BE2C (cell line): ENCODE measurements at places on chromosomes 3 and 15.

GRCh38 chr3:129233538-129233937 is 15.9 kb upstream of the COPG1 start:
- no peak for DNase-seq

DNA sequence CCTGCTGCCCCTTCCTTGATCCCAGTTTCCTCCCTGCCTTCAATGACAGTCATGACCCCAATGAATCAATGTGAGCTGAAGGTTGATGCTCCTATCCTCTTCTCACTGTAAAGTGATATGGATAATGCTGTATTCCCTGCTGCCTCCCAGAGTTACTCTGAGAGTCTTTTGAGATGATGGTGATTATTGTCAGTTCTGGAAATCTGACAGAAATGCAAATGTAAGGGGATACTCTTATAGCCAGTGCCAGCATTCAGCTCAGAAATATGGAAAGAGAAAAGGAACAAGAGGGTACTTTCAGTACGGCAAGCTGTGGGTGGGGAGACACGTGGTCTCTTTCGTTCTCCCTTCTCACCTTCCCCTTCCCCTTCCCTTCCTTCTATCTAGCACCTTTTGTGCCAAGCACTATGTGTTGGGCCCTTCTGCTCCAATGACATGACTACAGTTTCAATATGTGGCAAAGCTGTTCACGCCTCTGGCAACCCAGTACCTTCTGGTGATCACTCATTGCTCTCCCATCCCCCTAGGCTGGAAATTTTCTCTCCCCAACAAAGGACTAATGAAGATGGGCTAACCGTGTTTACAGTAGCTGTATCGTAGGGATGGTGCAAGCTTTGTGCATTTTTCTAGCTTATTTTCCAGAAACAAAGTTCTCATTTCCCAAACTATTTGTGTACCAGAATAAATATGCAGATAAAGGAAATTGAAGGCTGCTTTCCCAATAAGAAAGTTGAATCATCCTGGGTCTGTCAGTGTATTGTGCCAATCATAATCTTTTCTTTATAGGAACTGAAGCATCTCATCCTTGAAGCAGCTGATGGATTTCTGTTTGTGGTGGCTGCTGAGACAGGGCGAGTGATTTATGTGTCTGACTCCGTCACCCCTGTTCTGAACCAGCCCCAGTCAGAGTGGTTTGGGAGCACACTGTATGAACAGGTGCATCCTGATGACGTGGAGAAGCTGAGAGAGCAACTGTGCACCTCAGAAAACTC is 70.3 kb downstream of the ARNT2 start:
- DNase-seq, result no peak

DNA sequence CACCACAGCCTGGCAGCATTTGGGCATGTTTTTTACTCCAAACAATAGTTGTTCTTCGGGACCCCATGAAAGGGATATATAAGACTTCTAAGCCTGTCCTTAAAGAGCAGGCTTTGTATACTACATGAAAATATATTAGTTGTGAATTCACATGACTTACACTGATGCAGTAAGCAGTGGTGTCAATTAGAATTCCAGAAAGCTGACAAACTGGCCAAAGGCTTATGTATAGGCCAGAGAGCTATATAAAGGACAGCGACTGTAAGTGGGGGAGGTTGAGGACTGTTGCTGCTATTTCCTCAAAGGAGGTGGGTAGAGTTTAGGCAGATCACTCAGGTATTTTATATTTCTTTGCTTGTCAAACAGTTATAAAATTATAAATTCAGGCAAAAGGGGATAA is 24.8 kb downstream of the KPNA4 start:
- DNase-seq, result no peak

DNA sequence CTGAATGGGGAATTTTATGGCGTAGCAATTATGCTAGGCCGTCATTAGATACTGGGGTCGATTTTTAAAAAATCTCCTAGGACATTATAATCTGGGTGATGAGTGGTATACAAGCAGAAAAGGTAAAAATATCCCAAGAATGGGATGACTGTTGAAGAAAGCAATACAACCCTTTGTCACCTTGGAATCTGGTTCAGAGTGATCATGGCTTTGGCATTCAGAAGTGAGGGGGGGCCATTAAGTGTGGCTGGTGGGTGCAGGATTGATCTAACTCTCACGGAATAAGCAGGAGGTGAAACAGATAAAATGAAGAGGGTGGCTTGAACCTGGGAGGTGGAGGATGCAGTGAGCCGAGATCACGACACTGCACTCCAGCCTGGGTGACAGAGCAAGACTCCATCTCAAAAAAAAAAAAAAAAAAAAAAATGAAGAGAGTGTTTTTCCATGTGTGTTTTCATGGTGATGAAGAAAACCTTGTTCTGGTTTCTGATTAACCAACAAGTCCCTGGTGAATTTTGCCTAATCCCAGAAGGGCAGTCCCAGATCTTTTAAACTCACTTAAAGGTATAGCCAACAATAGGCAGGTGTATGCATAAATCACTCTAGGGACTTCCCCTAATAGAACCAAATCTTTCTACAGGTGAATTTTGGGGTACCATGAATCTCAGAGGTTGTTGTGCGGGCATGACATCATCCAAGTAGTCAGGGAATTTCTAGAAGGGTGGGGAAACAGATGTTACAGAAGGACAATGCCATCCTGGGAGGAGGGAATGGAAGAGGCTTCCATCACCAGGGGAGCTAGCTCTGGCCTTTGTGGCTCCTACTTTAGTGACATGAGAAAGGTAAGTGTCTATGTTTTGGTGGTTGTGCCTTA is 3.1 kb upstream of the RAD54L2 start:
- no peak for DNase-seq

GRCh38 chr15:75840659-75841058 is 2.6 kb upstream of the UBE2Q2 start:
- DNase-seq, result peak; percentile 21

- no peak for DNase-seq
Observed at GRCh38 chr15:39443659-39444219, 137.1 kb upstream of the THBS1 start.

DNA sequence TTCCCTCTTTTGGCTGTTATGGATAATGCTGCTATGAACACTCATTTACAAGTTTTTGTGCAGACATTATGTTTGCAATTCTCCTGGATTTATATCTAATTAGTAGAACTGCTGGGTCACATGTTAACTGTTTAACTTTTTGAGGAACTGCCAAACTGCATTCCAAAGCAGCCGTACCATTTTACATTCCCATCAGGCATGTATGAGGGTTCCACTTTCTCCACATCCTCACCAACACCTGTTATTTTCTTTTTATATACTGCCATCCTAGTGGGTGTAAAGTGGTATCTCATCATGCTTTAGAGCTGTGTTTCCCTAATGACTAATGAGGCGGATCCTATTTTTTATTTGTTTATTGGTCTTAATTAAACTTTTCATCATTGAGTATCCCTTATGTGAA is 9.2 kb downstream of the KPNA4 start:
- DNase-seq, result no peak

DNA sequence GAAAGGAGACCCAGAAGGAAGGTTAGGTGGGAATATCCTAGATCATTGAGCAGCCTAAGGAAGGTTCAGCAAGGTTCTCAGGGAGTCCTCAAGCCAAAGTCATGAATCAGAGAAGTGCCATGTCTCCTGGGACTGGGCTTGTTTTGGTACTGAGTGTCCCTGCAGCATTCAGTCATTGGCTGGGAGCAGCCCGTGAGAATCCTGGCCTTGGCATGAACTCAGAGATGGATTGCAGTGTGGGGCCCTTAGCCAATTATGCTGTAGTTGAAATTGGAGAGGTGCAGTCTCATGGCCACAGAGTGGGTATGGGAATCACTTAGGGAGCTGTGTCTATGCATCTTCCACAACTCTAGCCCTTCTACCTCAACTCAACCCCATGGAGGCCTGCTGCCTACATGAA is 17.0 kb upstream of the PPM1L start:
- DNase-seq, result no peak

- DNase-seq, result no peak
Observed at GRCh38 chr3:8604006-8604405, 40.6 kb downstream of the SSUH2 start.

DNA sequence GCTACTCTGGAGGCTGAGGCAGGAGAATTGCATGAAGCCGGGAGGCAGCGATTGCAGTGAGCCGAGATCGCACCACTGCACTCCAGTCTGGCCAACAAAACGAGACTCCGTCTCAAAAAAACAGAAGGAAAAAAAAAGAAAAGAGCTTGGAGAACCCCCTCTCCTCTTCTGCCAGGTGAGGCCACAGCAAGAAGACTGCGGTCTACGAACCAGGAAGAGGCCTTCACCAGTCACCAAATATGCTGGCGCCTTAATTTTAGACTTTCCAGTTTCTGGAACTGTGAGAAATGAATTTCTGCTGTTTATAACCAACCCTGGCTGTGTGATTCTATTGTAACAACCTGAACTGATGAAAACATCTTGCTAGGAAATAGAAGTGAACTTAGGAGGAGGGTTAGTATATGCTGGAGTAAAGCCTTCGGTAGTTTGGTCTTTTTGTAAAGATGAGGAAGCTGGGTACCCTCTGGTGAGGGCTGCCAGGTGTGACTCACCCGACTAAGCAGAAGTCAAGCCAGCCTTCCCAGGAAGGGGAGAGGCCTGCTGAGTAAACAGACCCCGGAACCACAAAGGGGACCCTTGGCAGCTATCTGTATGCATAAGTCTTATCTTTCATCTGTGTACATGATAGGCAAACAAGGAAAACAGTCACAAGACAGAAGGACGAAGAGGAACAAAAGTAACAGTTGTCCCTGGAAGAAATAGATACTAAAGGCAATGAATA is 78.7 kb downstream of the KLF13 start:
- DNase-seq, result no peak

DNA sequence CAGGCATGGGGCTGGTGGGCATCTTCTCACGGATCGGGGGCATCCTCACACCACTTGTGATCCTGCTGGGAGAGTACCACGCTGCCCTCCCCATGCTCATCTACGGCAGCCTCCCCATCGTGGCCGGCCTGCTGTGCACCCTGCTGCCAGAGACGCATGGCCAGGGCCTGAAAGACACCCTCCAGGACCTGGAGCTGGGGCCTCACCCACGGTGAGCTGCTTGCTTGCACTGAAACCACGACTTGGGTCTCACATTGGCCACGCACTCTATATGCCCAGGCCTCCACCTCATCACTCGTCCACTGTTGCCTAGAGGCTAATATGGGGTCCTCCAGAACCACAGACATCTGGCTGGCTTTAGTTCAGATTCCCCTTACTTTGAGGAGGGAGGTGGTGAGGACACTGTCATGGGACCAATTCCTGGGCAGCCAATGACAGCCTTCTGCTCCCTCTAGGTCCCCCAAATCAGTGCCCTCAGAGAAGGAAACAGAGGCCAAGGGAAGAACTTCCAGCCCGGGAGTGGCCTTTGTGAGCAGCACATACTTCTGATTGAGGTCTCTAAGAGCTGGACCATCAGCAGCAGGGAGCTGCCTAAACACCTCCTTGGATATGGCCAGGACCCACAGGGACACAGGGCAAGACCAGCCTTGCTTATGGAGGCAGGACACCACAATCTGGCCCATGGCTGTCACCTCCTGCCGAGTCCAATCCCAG is 5.0 kb upstream of the SLC22A14 start:
- no peak for DNase-seq

DNA sequence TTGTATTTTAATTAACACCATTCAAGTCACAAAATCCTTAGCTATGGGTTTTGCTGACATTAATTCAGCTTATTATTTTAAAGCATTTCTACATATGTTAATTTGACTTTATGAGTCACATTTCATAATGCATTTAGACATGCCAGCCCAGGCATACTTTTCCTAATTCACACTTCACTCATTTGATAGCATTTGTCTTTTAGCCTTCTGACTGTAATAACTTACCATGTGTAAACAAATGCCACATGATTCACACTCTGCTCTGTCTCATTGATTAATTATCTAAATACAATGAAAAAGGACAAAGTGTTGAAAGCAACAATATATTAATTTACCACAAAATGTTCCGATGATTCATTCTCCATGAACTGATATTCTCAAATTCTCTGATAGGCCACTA is 927.8 kb upstream of the EPHA6 start:
- DNase-seq, result no peak

- DNase-seq, result no peak
Observed at GRCh38 chr15:80712956-80713355, 17.8 kb downstream of the ABHD17C start.

DNA sequence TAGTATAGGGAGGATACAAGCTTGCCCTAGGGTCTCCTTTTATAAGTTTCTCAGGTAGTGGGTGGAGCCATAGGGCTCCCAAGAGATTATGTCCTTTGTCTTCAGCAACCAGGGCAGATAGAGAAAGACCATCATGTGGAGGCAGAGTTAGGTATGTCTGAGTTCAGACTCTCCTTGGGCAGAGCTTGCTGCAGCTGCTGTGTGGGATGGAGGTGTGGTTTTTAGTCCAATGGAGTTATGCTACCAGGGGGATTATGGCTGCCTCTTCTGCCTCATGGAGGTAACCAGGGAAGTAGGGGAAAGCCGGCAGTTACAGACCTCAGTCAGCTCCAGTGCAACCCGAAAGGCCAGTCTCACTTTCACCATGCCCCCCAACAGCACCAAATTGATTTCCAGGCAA is 220.5 kb downstream of the NECTIN3 start:
- DNase-seq, result no peak

- DNase-seq, result no peak
Observed at GRCh38 chr3:164351131-164351530, 727.2 kb downstream of the SI start.

DNA sequence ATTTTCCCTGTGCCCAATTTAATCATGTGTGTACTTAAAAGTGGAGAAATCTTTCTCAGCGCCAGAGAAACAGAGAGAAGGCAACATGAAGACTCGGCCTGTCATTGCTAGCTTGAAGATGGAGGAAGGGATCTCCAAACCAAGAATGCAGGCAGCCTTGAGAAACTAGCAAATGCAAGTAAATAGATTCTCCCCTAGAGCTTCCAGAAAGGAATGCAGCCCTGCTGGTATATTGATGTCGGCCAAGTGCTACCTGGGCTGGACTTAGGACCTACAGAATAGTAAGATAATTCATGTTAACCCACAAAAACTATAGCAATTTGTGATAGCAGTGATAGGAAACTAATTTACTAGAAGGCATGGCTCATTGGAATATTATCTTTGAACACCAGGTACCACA is 150.9 kb upstream of the ABI3BP start:
- no peak for DNase-seq

DNA sequence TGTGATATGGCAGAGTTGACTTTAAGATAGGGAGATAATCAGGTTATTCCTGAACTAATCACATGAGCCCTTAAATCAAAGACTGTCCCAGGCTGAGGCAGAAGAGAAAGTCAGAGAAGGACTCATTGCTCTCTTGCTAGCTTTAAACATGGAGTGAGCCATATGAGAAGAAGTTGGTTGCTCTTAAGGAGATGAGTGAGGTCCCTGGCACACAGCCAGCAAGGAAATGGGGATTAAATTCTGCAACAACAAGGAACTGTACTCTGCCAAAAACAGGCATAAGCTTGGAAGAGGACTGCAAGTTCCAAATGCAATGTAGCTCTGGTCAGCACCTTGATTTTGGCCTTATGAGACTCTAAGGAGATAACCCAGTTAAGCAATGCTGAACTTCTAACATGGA is 457.0 kb downstream of the PLOD2 start:
- DNase-seq, result no peak

GRCh38 chr3:132871956-132872355 is 149.7 kb upstream of the NPHP3 start:
- no peak for DNase-seq
